ENCODE measurements at places on chromosomes 11 and 22.

GRCh38 chr22:29692327-29692640 is 27.5 kb upstream of the CABP7 start:
- DNase-seq: no peak

- no peak for DNase-seq
Measured at GRCh38 chr11:44978274-44978960, 27.7 kb upstream of the TP53I11 start.

DNA sequence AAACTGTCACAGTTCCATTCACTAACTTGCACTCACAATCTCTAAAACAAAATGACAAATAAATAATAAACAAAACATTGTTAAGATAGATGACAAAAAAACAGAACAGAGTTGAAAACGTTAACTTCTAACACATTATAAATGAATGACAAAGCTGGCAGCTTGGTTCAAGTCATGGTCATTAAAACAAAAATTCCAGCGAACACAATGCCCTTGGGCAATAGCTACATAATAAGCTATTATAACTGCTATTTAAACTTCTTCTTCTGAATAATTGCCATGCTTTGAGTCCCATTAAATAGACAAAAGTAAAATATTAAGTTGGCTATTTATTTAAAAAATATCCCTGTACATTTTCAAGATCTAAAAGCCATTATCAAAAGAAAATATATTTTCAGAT is 54.7 kb downstream of the PICALM start:
- DNase-seq: no peak

DNA sequence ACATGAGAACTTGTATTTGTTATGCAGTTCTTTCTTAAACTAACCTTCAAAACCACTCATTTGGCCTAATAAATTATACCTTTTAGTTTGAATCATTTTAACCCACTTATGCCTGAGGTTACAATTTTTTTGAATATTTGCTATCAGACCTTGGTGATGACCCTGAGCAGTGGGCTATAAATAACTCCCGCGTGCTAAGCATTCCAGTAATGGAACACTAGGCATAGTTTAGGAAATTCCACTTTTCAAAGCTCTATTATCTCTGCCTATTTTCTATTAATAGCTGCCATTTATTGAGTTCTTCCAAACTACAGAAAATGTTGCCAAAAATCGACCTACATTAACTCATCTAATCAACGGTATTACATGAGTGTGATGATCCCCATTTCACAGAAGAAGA is 993.4 kb upstream of the FAT3 start:
- DNase-seq: no peak

DNA sequence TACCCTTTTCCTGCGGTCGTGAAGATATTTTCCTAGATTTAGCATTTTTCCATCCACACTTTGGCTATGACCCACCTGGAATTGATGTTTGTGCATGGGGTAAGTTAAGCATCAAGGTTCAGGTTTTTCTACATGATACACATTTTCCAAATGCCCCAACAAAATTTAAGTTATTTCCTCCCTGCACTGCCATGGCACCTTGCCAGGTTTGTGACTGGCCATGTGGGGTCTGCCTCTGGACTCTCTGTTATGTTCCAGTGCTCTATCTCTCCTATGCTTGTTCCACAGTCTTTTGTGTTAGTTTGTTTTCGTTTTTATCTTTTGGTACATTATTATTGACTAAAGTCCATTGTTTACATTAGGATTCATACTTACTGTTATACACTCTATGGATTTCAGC is 934.3 kb downstream of the TBC1D22A start:
- DNase-seq: no peak

DNA sequence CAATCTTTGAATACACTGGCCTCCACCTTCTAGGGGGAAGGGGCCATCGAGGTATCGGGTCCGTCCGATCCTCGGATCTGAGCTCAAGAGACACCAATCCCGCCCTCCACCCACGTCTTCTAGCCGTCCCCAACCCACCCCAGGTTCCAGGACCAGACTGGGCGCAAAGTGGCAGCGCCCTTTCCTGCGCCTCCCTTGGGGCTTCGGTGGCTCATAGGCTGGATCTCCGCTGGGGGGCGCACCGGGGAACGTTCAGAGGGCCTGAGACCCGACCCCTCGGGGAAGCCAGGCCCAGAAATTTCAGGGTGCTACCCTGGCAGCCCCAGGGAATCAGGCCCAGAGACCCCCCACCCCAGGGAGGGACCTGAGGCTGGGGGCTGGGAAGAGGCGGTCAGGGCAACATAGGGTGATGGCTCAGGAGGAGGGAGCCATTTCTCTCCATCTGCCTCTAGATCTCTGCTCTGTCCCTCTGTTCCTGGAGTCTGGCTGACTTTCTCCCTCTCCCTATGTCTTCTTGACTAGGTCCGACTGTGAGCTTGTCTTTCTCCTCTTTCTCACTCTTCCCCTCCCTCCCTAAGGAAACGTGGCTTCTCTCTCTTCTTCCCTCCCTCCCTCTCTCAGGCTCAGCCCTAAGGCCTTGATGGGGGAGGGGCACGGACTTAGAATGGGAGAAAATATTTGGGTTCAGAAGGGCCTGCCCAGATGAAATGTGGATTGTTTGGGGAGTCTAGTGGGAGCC is 1.1 kb downstream of the CREB3L1 start:
- DNase-seq: peak; percentile 26

DNA sequence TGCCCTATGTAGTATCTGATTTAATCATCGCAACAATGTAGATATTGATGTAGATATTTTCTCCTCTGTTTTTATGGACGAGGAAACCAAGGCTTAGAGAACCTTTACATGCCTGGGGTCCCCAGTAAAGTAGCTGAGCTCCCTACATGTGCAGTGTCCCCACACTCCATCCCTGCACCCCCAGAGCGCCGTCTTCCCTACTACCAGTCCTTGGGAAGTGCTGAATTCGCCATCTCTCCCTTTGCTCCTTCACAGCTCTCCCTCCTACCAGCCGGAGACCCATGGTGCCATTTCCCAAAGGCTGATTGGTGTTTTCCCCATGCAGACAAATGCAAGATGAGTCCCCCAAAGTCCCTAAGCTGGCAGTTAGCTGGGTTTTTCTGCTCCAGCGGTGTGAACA is 86.0 kb downstream of the CEP164 start:
- no peak for DNase-seq

GRCh38 chr11:128400382-128401203 is 186.8 kb downstream of the ETS1 start:
- DNase-seq: no peak

GRCh38 chr11:44359162-44359561 is 49.2 kb upstream of the ALX4 start:
- no peak for DNase-seq

GRCh38 chr22:26714971-26715370 is 57.6 kb downstream of the MIAT start:
- no peak for DNase-seq

- DNase-seq: no peak
Measured at GRCh38 chr11:73872749-73873357, 3.8 kb downstream of the COA4 start.
